ENCODE measurements at places on chromosomes 11 and 22.

- no peaks in the 10 kb centered on the region for H3K4me1 ChIP-seq
- no peak for ATAC-seq
- H3K27me3 ChIP-seq, result no peaks in the 10 kb centered on the region
- H3K27ac ChIP-seq, result no peak overlapping the region
- peaks cover 84% of the 10 kb centered on the region for H3K36me3 ChIP-seq
Measured at GRCh38 chr11:60942970-60943565, 8.9 kb downstream of the SLC15A3 start.

GRCh38 chr22:44671742-44672141, 30.3 kb upstream of the PRR5 start:
- H3K4me1 ChIP-seq, result peaks cover 33% of the 10 kb centered on the region
- ATAC-seq, result no peak
- H3K36me3 ChIP-seq, result no peaks in the 10 kb centered on the region

DNA sequence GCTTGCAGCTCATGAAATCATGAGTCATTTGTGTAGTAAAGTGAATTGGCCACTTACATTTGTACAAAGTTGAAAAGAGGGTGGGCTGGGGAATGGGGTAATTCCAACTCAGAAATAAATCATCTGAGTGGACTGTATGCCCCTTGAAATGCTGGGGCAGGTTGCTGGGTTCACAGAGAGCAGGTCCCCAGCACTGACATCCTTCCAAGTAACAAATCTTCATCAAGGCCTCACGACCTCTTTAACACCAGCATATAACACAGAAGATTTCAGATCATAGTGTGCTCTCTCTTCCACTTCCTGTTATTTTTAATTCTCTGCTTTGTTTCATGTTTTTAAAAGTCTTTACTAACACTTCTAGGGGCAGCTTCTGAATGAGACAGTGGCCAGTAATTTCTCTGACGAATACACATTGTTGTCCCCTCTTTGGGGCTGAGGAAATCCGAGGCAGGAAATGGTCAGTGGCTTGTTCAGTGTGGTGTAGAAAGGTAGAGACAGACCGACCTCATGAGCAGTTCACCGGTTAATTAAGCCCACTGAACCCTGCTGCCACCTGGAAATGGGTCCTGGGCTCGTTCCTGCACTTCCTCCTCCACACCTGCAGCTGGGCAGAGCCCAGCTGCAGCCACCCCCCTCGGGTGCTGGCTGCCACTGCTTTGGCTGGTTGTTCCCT, 127.7 kb downstream of the MAML2 start:
- peak; percentile 52 for ATAC-seq
- H3K4me1 ChIP-seq, result peaks cover 77% of the 10 kb centered on the region
- peak overlapping the region; percentile 67 for H3K27ac ChIP-seq
- H3K4me3 ChIP-seq, result no peak overlapping the region

- no peak overlapping the region for H3K4me3 ChIP-seq
- H3K27ac ChIP-seq, result no peak overlapping the region
- H3K4me1 ChIP-seq, result peaks cover 11% of the 10 kb centered on the region
- no peak for ATAC-seq
- no peaks in the 10 kb centered on the region for H3K36me3 ChIP-seq
Measured at GRCh38 chr22:17631076-17631565, 2.6 kb upstream of the ATP6V1E1 start.

DNA sequence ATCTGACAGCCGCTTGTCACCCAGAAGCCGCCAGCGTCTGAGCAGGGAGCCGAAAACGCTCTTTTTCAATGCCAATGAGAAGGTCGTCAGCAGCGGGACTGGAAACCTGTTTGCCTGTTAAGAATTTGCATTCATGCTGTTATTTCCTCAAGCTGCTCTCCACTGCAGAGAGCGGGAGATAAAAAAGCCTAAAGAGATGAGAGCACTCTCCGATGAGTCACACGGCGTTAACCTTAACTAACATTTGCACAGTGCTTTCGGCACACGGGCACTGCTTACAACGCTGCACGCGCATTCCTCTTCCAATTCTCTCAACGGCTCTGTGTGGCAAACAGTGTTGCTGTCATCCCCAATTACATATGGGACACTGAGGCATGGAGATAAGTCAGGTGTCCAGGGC, 40.0 kb upstream of the RTL6 start:
- H3K27me3 ChIP-seq, result peaks cover 19% of the 10 kb centered on the region
- no peak overlapping the region for H3K4me3 ChIP-seq
- H3K27ac ChIP-seq, result no peak overlapping the region
- no peaks in the 10 kb centered on the region for H3K4me1 ChIP-seq

DNA sequence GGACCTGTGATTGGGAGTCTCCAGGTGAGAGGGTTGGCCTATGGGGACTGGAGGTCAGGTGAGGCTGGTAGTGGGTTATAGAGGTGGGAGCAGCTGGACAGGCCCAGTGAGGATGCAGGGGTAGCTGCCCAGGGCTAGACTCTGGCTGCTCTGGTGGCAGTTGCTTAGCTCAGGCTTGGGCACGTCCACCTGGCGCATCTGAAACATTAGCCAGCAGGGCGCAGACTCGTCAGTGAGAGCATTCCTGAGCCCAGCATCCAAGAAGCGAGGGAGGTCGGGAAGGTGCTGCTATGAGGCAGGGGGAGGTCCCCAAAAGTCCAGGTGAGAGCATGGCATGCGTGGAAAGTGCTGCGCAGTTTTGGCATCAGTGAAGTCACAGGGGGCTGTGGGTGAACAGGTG, 3.5 kb upstream of the GGT1 start:
- no peaks in the 10 kb centered on the region for H3K36me3 ChIP-seq
- H3K27me3 ChIP-seq, result no peaks in the 10 kb centered on the region
- no peak overlapping the region for H3K4me3 ChIP-seq

DNA sequence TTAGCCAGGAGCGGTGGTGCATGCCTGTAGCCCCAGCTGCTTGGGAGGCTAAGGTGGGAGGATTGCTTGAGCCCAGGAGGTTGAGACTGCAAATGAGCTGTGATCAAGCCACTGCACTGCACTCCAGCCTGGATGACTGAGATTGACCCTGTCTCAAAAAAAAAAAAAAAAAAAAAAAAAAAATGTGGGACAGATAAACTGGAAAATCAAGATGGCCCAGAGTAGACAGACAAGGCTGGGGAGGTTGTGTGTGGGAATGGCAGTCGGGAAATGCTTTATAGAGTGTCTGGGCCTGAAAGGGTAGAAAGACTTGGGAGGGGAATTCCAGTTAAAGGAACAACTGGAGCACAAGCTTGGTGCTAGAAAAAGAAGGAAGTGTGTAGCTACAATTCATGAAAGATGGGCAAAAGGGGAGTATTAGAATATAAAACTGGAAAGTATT, 18.2 kb upstream of the WDR74 start:
- H3K4me3 ChIP-seq, result no peak overlapping the region
- no peak for ATAC-seq
- no peaks in the 10 kb centered on the region for H3K27me3 ChIP-seq
- H3K36me3 ChIP-seq, result peaks cover 5% of the 10 kb centered on the region

DNA sequence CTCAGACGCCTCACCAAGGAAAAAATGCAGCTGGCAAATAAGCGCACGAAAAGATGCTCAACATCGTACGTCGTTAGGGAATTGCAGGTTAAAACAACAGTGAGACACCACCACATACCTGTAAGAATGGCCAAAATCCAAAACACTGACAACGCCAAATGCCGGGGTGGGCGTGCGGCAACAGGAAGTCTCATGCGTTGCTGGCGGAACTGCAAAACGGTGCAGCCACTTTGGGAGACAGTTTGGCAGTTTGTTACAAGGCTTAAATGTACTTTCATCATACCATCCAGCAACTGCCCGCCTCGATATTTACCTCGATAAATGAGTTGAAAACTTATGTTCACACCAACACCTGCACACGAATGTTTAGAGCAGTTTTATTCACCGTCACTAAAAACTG, 7.5 kb upstream of the CTSD start:
- H3K4me3 ChIP-seq, result no peak overlapping the region
- H3K36me3 ChIP-seq, result no peaks in the 10 kb centered on the region
- no peak for ATAC-seq
- H3K27ac ChIP-seq, result no peak overlapping the region

- no peaks in the 10 kb centered on the region for H3K27me3 ChIP-seq
- ATAC-seq, result no peak
- no peaks in the 10 kb centered on the region for H3K36me3 ChIP-seq
- H3K4me3 ChIP-seq, result no peak overlapping the region
- no peak overlapping the region for H3K27ac ChIP-seq
- no peaks in the 10 kb centered on the region for H3K4me1 ChIP-seq
Measured at GRCh38 chr11:15645201-15645600, 530.5 kb downstream of the INSC start.

DNA sequence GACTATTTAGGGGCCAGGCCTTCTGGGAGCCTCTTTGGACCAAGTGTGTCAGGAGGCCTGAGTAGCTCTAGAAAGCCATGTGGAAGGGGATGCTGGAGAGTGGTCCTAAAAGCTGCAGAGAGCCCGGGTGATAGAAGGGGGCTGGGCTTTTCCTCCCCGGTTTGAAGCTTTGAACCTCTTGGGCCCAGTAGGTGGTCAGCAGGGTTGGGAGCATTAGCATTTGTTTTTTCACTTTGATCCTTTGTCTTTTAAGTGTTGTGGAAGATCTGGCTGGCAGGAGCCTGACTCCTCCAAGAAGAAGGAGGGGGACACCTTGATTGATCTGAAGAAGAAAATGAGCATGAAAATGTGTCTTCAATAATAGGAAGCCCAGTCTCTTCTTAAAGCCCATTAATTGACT, 596.6 kb downstream of the INSC start:
- no peak overlapping the region for H3K4me3 ChIP-seq
- no peak for ATAC-seq
- H3K27ac ChIP-seq, result no peak overlapping the region
- H3K4me1 ChIP-seq, result no peaks in the 10 kb centered on the region
- no peaks in the 10 kb centered on the region for H3K27me3 ChIP-seq
- no peaks in the 10 kb centered on the region for H3K36me3 ChIP-seq

- H3K27ac ChIP-seq, result peak overlapping the region; percentile 99
- no peaks in the 10 kb centered on the region for H3K36me3 ChIP-seq
- ATAC-seq, result no peak
- peaks cover 26% of the 10 kb centered on the region for H3K4me1 ChIP-seq
- H3K4me3 ChIP-seq, result peak overlapping the region; percentile 31
Measured at GRCh38 chr11:1558775-1559110, 13.3 kb downstream of the DUSP8 start.

DNA sequence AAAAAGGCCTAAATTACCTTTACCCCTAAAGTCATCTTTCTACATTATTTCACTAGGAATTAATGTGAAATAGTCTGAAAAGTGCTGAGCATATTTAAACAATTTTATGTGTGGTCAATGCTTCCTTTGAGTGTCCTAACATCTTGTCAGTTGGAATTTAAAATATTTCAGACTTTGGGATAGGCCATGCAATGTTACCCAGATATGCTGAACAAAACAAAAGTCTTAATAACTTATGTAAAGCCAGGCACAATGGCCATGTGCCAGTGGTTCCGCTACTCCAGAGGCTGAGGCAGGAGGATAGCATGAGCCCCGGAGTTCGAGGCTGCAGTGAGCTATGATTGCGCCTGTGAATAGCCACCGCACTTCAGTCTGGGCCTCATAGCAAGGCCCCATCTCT, 137.4 kb downstream of the CADM1 start:
- no peak overlapping the region for H3K4me3 ChIP-seq
- no peaks in the 10 kb centered on the region for H3K4me1 ChIP-seq
- no peak for ATAC-seq
- H3K27ac ChIP-seq, result no peak overlapping the region
- H3K27me3 ChIP-seq, result no peaks in the 10 kb centered on the region

DNA sequence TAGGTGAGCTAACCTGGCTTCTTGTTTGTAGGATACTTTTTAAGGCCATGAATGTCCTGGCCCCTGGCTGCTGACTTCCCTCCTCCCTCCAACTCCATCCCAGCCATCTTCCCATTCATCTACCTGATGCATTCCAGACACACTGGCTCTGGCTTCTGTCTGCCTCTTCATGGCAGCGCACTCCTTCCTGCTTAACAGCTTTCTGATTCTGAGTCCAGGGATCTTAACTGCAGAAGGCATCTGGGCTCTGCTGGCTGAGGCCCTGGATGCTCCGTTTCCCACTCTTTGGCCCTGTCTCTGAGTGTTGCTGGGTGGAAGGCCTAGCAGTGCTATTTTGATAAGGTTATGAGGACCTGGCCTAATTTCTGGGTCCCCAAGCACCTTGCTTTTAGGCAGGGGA, 1.8 kb upstream of the THY1 start:
- peaks cover 33% of the 10 kb centered on the region for H3K27me3 ChIP-seq
- peaks cover 29% of the 10 kb centered on the region for H3K4me1 ChIP-seq
- ATAC-seq, result no peak
- H3K27ac ChIP-seq, result no peak overlapping the region

GRCh38 chr11:115168229-115168671, 336.0 kb downstream of the CADM1 start:
- no peaks in the 10 kb centered on the region for H3K36me3 ChIP-seq
- no peak overlapping the region for H3K4me3 ChIP-seq
- no peaks in the 10 kb centered on the region for H3K4me1 ChIP-seq
- H3K27ac ChIP-seq, result no peak overlapping the region

DNA sequence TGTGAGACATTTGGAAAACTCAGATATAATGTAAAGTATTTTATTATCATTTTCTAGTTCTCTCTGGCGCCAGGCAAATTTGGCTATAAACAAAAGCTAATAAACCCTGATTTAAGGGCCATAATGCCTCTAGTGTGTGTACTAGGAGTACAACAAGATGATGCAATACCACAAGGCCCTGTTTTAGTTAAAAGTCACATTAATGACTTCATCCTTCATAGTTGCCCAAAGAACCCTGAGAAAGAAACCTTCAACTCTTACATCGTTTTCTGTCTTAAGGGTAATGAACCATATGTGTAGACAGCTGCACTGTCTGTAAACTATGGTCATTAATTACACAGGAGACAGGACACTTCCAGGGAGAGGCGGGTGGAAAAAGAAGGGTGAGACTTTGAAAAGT, 538.4 kb downstream of the FAM181B start:
- H3K27ac ChIP-seq, result no peak overlapping the region
- H3K4me1 ChIP-seq, result no peaks in the 10 kb centered on the region
- H3K4me3 ChIP-seq, result no peak overlapping the region

GRCh38 chr11:15139958-15140659, 25.4 kb downstream of the INSC start:
- H3K4me1 ChIP-seq, result no peaks in the 10 kb centered on the region
- ATAC-seq, result no peak
- no peaks in the 10 kb centered on the region for H3K27me3 ChIP-seq
- no peak overlapping the region for H3K27ac ChIP-seq
- H3K4me3 ChIP-seq, result no peak overlapping the region

- peaks cover 6% of the 10 kb centered on the region for H3K4me1 ChIP-seq
- H3K4me3 ChIP-seq, result no peak overlapping the region
- no peaks in the 10 kb centered on the region for H3K27me3 ChIP-seq
- no peak for ATAC-seq
- no peaks in the 10 kb centered on the region for H3K36me3 ChIP-seq
Measured at GRCh38 chr22:46710806-46711205, 27.2 kb downstream of the CERK start.

- H3K27ac ChIP-seq, result no peak overlapping the region
- no peak for ATAC-seq
- H3K27me3 ChIP-seq, result peaks cover 42% of the 10 kb centered on the region
- H3K4me1 ChIP-seq, result no peaks in the 10 kb centered on the region
Measured at GRCh38 chr11:99015634-99016454, 4.9 kb upstream of the CNTN5 start.

Measured in gastroesophageal sphincter (tissue), 4 donors.